Fibroblast of the aortic adventitia (primary cell): ENCODE measurements at places on chromosomes 5 and 9. TPM values are rescaled to one million over a fixed set of nuclear protein-coding genes. Genes with fewer than 3 reads are reported as not detected.

HAVCR2 gene
- total RNA-seq: 0.36 TPM in 1 of 2 replicates, not detected in the other

GRXCR2 gene
- 0.09 TPM in 1 of 2 replicates, not detected in the other for total RNA-seq

IL31RA gene
- 0.72 and 0.74 TPM in 2 replicates for total RNA-seq

ALDH1B1 gene
- 10.4 and 14.3 TPM in 2 replicates for total RNA-seq

RECK gene
- 30.1 and 61.8 TPM in 2 replicates for total RNA-seq

MEF2C gene
- 23.5 and 38.6 TPM in 2 replicates for total RNA-seq

MROH2B gene
- total RNA-seq: not detected in 2 replicates

IRX1 gene
- 7.9 and 8.0 TPM in 2 replicates for total RNA-seq

OR1J2 gene
- 1.6 TPM in 1 of 2 replicates, not detected in the other for total RNA-seq

FBP2 gene
- not detected in 2 replicates for total RNA-seq

GCNT4 gene
- total RNA-seq: 2.5 and 9.3 TPM in 2 replicates

ANKHD1 gene
- 71.1 and 145 TPM in 2 replicates for total RNA-seq

DOCK8 gene
- 0.08 and 0.18 TPM in 2 replicates for total RNA-seq

BRIX1 gene
- 31.3 and 41.9 TPM in 2 replicates for total RNA-seq

FOXD4L5 gene
- under 0.01 TPM in 1 of 2 replicates, not detected in the other for total RNA-seq

SPATA9 gene
- total RNA-seq: 0.54 TPM in 1 of 2 replicates, not detected in the other

ANKRD34B gene
- not detected in 2 replicates for total RNA-seq

LCN10 gene
- total RNA-seq: not detected in 2 replicates

CSF1R gene
- under 0.01 and 0.16 TPM in 2 replicates for total RNA-seq

VCAN gene
- total RNA-seq: 455 and 1,493 TPM in 2 replicates

PCA3 gene
- not detected in 2 replicates for total RNA-seq

WASHC1 gene
- total RNA-seq: 2.2 and 5.2 TPM in 2 replicates

KCTD16 gene
- 7.4 and 12.6 TPM in 2 replicates for total RNA-seq

BNIP1 gene
- 10.8 and 20.9 TPM in 2 replicates for total RNA-seq

PRRX2 gene
- 3.5 and 36.1 TPM in 2 replicates for total RNA-seq

GRM6 gene
- total RNA-seq: not detected in 2 replicates

CDH9 gene
- 0.16 TPM in 1 of 2 replicates, not detected in the other for total RNA-seq

SPATA31C1 gene
- total RNA-seq: not detected in 2 replicates

CD274 gene
- 0.33 and 1.1 TPM in 2 replicates for total RNA-seq

FBP1 gene
- total RNA-seq: not detected in 2 replicates
